Natural killer cell treated with Interleukin-12 subunit alpha and Interleukin-12 subunit beta and Interleukin-15 and Interleukin-18, amount 100 ng/mL, for 72 hours (primary cell): ENCODE measurements at places on chromosomes 3 and 15.

DNA sequence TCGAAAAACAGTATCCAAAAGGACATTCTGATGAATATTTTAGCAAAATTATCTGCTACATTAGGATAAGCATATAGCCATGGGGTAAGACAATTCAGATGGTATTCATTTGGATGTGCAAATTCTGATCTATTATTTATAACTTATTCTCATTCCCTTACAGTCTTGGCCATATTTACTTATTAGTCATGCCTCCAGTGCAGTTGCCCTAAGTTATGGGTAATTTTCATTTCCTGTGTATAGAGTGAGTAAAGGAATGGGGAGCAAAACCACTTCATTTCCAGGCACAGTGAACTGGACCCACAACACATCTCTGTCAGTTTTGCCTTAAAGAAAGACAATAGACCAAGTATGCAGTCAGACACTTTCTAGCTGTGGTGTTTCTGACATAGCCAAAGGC lies 134.3 kb downstream of the POLQ start:
- no peak for DNase-seq

DNA sequence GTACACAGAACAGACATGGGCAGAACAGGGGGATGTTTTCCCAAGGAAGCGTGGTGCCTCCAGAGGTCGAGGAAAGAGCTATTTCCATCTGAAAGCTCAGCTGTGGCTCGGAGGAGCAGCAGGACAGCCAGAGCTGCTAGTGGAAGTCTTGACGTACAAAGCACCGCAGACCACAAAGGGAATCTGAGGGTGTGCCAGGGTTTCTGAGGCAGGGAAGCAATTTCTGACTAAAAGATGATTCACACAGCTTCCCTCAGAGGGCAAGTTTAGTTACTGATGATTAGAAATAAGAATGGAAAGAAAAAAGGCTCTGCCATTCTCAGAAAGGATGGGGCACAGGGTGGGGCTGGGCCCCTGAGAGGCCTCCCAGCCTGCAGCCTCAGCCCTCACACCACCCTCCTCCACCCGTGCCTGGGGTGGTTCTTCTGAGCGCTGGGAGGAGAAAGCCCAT lies 45.8 kb upstream of the SEC13 start:
- DNase-seq: no peak

- DNase-seq: no peak
Measured at GRCh38 chr15:31212326-31213080, 111.0 kb upstream of the TRPM1 start.

DNA sequence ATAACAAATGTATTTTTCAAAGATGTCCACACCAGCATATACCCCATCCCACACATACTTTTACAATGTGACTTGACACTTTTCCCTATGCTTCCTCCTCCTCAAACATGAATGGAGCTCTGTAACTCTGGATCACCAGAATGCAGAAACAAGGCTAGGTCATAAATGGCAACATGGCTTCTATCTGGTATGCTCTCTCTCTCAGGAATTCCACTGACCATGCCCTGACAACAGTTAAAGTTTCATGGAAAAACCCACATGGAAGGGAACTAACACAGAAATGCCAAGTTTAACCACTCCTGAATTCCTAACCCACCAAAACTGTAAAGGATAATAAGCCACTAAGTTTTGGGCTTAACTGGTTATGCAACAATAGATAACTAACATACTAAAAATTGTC lies 19.9 kb downstream of the MYO9A start:
- DNase-seq: no peak

GRCh38 chr15:78629031-78629715 lies 8.4 kb upstream of the CHRNA3 start:
- no peak for DNase-seq

- no peak for DNase-seq
Measured at GRCh38 chr15:64854041-64854440, 12.3 kb downstream of the PLEKHO2 start.

DNA sequence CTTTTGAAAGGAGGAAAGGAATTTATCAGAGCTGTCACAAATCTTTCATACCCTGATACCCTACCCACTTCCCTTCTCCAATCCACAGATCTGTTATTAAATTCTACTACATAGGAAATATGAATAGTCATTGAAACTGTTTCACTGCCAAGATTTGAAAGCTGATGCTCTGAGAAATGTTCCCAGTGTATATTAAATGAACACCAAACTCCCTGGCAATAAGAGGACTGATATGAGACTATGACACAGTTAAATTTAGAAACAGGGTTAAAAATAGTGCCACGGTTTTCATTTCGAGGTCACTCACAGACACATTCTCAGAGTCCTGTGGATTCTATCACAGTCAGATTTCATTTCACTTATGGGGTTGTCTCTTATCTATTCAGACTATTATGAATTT lies 27.2 kb upstream of the GBE1 start:
- no peak for DNase-seq

DNA sequence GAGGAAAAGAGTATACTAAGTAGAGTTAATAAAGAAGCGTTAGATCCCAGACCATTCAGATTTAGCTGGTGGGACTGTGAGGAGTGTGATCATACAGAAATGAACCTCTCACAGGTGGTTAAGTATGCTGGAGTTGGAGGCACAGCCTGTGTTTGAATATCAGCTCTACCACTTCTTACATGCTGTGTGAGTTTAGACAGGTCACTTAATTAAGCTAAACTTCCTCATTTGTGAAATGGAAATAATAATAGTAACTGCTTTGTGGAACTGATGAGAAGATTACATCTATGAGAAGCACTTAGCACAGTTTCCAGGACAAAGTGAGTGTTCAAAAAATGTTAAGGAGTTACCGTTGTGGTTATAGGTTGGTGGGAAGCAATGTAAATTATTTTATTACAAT lies 8.4 kb downstream of the ACP3 start:
- DNase-seq: no peak

GRCh38 chr3:25259871-25260270 lies 168.2 kb upstream of the RARB start:
- DNase-seq: no peak

GRCh38 chr15:43249236-43249635 lies 17.5 kb downstream of the TGM5 start:
- DNase-seq: no peak

DNA sequence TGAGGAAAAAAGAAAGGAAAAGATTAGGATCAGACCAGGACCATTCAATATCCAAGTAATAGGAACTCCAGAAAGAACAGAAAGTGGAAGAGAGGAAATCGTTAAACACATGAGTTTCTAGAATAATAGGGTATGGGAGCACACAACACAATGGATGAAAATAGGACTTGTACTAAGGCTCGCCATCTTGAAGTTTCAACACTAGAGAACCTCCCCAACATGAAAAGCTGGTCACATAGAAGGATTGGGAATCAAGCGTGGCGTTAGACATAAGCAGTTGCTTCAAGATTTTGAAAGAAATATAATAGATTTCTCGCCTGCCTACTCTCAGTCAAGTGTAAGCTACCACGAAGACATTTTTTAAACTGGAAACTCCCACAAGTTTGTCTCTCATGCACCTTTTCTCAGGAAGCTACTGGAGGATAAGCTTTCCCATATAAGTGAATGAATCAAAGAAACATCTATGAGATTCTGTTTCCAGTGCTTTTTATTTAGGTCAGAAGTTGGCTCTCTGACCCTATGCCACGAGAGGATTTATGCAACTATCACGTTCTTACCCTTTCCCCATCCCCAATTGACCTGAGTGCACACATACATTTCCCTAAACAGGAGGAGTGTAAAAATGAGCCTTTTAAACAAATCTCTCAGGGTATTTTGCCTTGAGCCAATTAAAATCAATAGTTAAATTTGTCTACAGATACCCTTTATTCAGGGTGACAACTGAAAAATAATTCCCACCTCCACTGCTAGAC lies 45.2 kb downstream of the GHSR start:
- DNase-seq: no peak

GRCh38 chr3:106609666-106610301 lies 741.0 kb upstream of the CBLB start:
- DNase-seq: peak; percentile 68

GRCh38 chr3:114057011-114057347 lies 442 bp downstream of the QTRT2 start:
- DNase-seq: no peak

DNA sequence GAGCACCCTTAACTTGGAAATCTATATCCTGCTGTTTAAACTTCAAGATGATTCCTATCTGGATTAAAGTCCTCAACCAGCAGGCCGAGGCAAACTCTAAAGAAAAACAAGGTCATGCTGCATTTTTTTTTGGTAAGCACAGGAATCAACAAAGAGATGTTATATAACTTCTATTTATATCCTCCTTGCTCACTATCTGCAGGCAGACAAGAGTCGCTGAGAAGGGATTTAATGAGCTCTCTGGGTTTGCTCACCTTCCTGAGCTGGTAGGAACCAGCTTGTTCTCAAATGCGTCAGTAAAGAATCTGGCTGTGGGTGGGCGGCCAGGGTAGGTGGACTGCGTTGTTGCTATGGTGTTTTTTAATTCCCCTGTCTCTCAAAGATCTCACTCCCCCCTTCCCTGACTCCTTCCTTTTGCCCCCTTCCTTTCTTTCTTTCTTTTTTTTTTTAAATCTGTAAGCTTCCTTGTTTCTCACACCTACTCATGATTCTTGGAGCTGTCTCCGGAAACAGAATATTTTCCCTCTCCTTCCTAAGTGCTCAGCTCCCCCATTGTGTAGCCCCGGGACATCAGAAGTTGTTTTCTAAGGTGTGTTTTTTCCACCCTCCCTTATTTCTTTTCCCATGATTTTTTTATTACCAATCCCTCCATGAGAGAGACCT lies 228.8 kb upstream of the BHLHE40 start:
- DNase-seq: no peak

DNA sequence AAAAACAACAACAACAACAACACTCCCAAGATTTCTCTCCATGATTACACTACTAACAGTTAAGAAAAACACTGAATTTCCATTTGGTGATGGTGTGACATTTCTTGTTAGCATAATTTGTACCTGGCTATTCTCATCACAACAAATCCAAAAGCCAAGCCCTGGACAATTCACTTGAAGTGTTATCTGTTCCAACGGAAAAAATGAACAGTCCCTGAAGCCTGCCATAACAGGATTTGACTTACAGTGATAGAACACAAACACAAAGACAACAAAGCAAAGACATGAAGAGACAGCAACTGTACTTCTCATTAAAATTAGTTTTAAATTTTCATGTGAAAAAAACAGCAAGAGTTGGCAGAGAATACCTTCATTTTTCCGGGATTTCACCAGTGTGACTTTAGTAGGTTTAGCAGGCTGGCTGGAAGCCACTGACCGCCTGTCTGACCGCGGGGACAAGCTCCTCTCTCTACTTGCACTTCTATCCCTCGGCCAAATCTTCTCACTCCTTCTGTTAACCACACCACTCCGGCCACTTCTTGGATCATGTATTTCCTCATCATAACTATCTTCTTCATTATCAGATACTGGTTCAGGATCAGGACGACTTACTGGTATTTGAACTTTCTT lies 56.3 kb downstream of the TJP1 start:
- DNase-seq: no peak

- no peak for DNase-seq
Measured at GRCh38 chr3:22704571-22705354, 498.4 kb upstream of the UBE2E2 start.

GRCh38 chr3:129650256-129650872 lies 43.9 kb upstream of the PLXND1 start:
- DNase-seq: no peak

GRCh38 chr3:56790016-56790821 lies 11.5 kb downstream of the ARHGEF3 start:
- DNase-seq: peak; percentile 78

- no peak for DNase-seq
Measured at GRCh38 chr15:53837263-53837662, 77.8 kb upstream of the WDR72 start.

DNA sequence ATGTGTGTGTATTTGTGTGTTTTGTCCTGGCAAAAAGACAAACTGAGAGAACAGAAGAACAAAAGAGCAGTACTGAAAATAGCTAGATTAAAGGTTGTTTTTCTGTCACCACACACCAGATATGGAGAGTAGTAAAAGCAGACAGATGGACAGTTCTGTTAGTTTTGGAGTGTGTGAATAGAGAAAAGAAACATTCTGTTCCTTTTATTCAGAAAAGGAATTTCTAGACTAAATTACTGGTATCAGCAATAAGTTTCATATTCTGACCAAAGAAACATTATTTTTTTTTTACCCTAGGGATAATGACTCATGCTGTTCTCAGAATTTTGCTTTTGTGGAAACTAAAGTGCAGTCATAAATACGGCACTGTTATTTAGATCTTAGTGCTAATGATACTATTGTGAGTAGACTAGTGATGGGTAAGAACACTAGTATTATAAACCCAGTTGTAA lies 32.9 kb downstream of the PIK3CA start:
- DNase-seq: no peak

- no peak for DNase-seq
Measured at GRCh38 chr15:50057905-50058639, 61.0 kb downstream of the ATP8B4 start.

GRCh38 chr3:38307599-38307998 lies 25.5 kb downstream of the SLC22A14 start:
- DNase-seq: no peak

- no peak for DNase-seq
Measured at GRCh38 chr15:90003736-90004135, 2.6 kb downstream of the ZNF710 start.

- DNase-seq: no peak
Measured at GRCh38 chr3:11514191-11514821, 129.4 kb downstream of the VGLL4 start.

DNA sequence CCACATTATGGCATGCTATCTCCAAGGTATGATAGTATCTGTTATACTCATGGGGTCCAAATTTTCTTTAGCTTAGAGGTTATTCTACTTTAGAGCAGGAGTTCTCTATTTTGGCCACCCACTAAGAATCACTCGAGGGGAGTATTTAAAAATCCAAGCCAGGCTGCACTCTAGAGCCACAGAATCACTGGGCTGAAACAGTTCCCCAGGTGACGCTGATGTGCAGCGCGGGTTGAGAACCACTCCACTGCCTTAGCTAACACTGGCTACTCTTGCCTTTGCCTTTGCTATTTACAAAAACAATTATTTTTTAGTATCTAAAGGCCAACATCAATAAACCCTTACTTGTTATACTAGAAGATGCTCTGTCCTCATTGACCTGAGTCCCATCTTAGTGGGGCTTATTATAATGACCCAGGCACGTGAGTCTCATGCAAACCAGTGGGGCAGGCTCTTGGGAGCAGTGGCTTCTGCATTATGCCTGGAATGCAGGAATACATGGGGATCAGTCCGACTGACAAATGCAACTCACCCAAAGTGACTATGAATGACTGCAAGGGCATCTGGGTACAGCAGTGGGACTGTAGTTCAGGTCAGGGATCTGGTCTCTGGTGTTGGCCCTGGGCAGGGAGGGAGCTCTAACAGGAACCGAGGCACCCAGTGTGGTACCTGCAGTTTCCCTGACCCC lies 21.7 kb upstream of the CGNL1 start:
- DNase-seq: no peak

GRCh38 chr15:60155661-60156060 lies 151.6 kb downstream of the FOXB1 start:
- DNase-seq: no peak
